ENCODE measurements at places on chromosomes 7 and 10.

- no peak for DNase-seq
Observed at GRCh38 chr7:82677493-82677892, 233.9 kb upstream of the CACNA2D1 start.

DNA sequence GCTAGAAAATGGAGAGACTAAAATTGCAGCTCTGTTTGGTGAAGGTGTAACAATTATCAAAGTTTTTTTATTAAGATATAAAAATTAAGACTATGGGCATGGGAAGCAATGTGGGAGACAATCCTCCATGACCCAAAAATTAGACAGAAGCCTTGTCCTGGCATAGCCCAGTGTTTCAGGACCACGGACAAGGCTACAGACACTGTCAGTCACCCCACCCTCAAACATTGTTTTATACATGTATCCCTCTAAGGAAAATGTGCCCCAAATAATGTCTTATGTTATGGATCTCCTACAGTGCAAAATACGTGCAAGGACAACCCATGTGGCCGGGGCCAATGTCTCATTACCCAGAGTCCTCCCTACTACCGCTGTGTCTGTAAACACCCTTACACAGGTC is 24.0 kb downstream of the HABP2 start:
- no peak for DNase-seq

- DNase-seq: no peak
Observed at GRCh38 chr10:124448696-124449169, 1.1 kb downstream of the NKX1-2 start.

GRCh38 chr10:5737352-5737751 is 52.7 kb downstream of the TASOR2 start:
- no peak for DNase-seq

- DNase-seq: no peak
Observed at GRCh38 chr10:90308223-90308622, 549.6 kb downstream of the HTR7 start.
